ENCODE measurements at places on chromosomes 12 and 14. TPM values are rescaled to one million over a fixed set of nuclear protein-coding genes. Genes with fewer than 3 reads are reported as not detected.

GRCh38 chr12:130153803-130154202 lies 8.5 kb upstream of the FZD10 start:
- DNase-seq, result no peak

Gene PNN
- polyA plus RNA-seq, result 16.2 TPM

Gene HPD
- polyA plus RNA-seq, result not detected

DNA sequence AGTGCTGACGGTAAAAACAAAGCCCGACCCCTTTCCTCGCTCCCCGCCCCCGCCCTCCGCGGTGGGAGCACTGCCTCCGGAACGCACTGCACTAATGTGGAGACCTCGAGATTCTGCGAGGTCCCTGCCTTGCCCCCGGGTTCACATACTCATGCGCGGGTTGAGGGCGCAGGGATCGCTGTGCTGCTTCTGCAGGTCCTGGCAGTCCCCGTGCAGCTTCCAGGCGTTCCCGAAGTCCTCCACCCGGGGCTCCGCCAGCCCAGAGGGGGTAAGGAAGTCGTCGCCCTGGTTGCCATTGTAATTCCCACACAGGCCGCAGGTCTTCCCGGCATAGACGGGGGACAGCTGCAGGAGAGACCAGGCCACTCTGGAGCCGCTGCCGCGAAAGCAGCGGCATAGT lies 66.8 kb downstream of the VWF start:
- DNase-seq, result no peak

Gene C1R
- polyA plus RNA-seq, result 8.0 TPM

DNA sequence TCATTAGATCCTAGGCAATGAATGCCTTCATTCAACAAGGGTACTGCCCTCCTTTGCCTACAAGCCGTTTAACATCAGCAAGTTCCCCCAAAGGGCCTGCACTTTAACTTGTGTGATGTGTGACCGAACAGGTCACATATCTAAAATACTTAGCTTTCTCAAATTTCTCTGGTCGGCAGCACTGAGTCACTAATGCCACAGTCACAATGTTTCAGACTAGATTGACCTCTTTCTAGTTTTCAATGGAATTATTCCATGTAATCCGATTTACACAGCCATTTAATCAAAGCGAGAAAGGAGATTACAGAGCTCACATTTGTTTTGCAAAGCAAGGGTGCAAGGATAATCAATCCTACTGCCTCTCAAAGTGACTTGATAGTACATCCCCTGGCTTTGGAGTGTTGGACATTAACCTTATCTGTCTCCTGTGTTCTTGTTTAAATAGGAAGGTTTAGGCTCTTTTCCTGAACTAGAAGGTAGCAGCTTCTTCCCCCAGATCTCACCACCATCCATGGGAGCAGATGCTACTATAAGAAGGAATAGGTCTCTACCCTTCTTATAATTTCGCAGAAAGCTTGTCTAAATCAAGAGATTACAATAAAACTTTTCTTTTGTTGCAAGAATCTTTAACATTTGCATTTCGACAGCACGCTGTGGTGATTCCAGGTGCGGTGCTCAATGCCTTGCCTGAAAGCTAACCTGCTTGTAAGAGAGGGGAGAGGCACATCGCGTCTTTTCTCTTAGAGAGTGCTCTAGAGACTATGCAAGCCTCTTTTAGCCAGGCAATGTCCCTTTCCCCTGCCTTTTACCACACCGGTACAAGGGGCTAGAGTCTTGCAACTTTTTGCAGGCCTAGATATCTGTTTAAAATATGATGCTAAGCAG lies 1.8 kb downstream of the KITLG start:
- DNase-seq, result no peak

All from keratinocyte (primary cell).